ENCODE measurements at places on chromosomes 11 and 22.

DNA sequence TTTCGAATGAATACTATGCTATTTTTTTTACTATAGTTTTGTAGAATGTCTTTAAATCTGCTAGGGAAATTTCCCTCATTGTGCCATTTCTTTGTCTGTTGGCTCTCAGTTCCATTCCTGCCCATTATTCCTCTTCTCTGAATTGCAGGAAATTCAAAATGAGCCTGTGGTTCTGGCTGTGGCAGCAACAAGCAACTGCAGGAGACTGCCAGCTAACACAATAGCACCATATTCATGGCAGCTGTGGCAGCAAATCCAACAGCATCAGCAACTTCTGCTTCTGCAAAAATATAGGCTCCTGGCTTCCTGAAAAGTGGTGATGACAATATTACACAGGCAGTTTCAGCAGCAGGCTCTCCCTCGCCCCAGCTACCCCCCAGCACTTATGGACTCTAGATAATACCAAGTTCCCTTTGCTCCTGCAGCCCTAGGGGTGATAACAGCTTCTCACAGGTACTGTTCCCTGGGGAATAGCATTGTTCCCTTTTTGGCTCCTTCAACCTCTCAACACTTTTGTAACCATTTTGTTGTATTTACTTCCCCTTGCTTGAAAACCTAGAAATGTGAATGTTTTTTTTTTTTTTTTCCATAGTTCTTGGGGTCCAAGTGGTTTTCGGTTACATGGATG is 9.3 kb downstream of the PATE4 start:
- H3K36me3 ChIP-seq: peaks cover 5% of the 10 kb centered on the region
- H3K27ac ChIP-seq: no peak overlapping the region
- H3K4me3 ChIP-seq: no peak overlapping the region
- DNase-seq: no peak

- no peaks in the 10 kb centered on the region for H3K27me3 ChIP-seq
- no peak overlapping the region for H3K27ac ChIP-seq
- no peaks in the 10 kb centered on the region for H3K4me1 ChIP-seq
- H3K36me3 ChIP-seq: no peaks in the 10 kb centered on the region
These were observed 17.6 kb downstream of the SLC5A12 start for GRCh38 chr11:26704249-26704648.

GRCh38 chr11:108882211-108882831 is 217.5 kb downstream of the DDX10 start:
- H3K27ac ChIP-seq: no peak overlapping the region
- H3K27me3 ChIP-seq: no peaks in the 10 kb centered on the region
- no peak for DNase-seq
- H3K4me1 ChIP-seq: peaks cover 20% of the 10 kb centered on the region
- H3K36me3 ChIP-seq: no peaks in the 10 kb centered on the region

- no peaks in the 10 kb centered on the region for H3K4me1 ChIP-seq
- DNase-seq: no peak
- H3K27me3 ChIP-seq: peaks cover 21% of the 10 kb centered on the region
- H3K36me3 ChIP-seq: no peaks in the 10 kb centered on the region
These were observed 55.3 kb downstream of the INSC start for GRCh38 chr11:15169815-15170551.

GRCh38 chr22:19115628-19116027 is 6.6 kb downstream of the DGCR2 start:
- no peak for DNase-seq
- H3K27ac ChIP-seq: no peak overlapping the region
- H3K4me3 ChIP-seq: no peak overlapping the region

DNA sequence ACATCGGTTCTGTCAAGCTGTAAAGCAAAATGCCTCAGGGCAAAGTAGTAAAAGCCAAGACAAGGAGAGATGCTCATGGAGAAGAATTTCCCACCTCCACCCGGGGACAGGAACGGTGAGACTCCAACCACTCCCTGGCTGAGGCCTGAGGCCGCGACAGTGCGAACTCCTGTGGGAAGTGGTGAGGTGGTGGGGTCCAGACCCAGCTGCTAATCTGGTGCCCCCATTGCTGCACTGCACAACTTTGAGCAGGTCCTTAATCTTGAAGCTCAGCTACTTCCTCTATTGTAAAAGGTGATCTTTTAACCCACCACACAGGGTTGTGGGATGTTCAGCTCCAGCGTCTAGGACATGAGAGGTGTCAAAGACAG is 83.9 kb downstream of the ZC3H12C start:
- peaks cover 11% of the 10 kb centered on the region for H3K27me3 ChIP-seq
- no peak for DNase-seq
- H3K4me1 ChIP-seq: peaks cover 5% of the 10 kb centered on the region
- H3K36me3 ChIP-seq: no peaks in the 10 kb centered on the region
- no peak overlapping the region for H3K27ac ChIP-seq
- no peak overlapping the region for H3K4me3 ChIP-seq

DNA sequence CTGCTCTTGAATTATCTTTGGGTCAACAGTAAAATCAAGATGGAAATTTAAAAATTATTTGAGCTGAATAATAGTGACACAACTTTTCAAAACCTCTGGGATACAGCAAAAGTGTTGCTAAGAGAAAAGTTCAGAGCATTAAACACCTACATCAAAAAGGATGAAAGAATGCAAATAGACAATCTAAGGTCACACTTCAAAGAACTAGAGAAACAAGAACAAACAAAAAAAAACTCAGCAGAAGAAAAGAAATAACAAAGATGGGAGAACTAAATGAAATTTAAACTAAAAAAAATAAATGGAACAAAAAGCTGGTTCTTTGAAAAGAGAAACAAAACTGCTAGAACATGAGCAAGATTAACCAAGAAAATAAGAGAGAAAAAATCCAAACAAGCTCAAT is 15.0 kb upstream of the TMEM45B start:
- H3K4me3 ChIP-seq: no peak overlapping the region
- peaks cover 1% of the 10 kb centered on the region for H3K36me3 ChIP-seq
- H3K27me3 ChIP-seq: peaks cover 3% of the 10 kb centered on the region
- no peak overlapping the region for H3K27ac ChIP-seq
- DNase-seq: no peak

DNA sequence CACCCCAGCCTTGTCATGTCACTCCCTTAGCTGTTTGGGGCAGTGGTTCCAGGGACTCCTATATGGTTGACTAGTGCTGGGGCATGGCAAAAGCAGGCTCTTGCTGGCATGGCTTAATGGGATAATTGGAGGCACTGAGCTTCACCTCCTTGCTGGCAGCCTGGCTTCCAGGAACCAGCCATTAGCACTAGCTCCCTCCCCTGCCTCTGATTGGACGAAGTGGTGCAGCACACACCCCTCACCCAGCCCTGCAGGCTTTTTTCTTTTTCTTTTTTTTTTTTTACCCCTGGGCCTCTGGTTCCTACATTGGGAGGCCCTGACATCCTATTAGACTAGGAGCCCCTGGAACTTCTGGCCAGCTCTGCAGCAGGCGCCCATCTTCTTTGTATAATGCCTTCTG is 18.6 kb downstream of the PHLDB1 start:
- H3K27ac ChIP-seq: no peak overlapping the region
- H3K36me3 ChIP-seq: no peaks in the 10 kb centered on the region
- DNase-seq: no peak
- peaks cover 6% of the 10 kb centered on the region for H3K27me3 ChIP-seq
- H3K4me3 ChIP-seq: no peak overlapping the region

- H3K27me3 ChIP-seq: peaks cover 25% of the 10 kb centered on the region
- no peaks in the 10 kb centered on the region for H3K36me3 ChIP-seq
These were observed 40.1 kb upstream of the VSTM5 start for GRCh38 chr11:93890391-93891051.

- H3K4me3 ChIP-seq: no peak overlapping the region
- peaks cover 3% of the 10 kb centered on the region for H3K36me3 ChIP-seq
- no peaks in the 10 kb centered on the region for H3K27me3 ChIP-seq
- H3K4me1 ChIP-seq: no peaks in the 10 kb centered on the region
- no peak overlapping the region for H3K27ac ChIP-seq
- DNase-seq: no peak
These were observed 245.9 kb downstream of the TBC1D22A start for GRCh38 chr22:47008208-47008885.

GRCh38 chr11:47415949-47416472 is 7.6 kb downstream of the SLC39A13 start:
- DNase-seq: no peak
- no peak overlapping the region for H3K27ac ChIP-seq
- H3K4me1 ChIP-seq: no peaks in the 10 kb centered on the region
- peaks cover 25% of the 10 kb centered on the region for H3K36me3 ChIP-seq
- H3K27me3 ChIP-seq: no peaks in the 10 kb centered on the region
- H3K4me3 ChIP-seq: no peak overlapping the region

- DNase-seq: no peak
- H3K4me1 ChIP-seq: peaks cover 24% of the 10 kb centered on the region
- no peak overlapping the region for H3K4me3 ChIP-seq
- peaks cover 28% of the 10 kb centered on the region for H3K36me3 ChIP-seq
- H3K27ac ChIP-seq: no peak overlapping the region
These were observed 1.5 kb upstream of the CPT1B start for GRCh38 chr22:50579752-50580151.

GRCh38 chr11:43197379-43197778 is 114.4 kb upstream of the API5 start:
- H3K4me3 ChIP-seq: no peak overlapping the region
- H3K4me1 ChIP-seq: no peaks in the 10 kb centered on the region
- no peak for DNase-seq
- H3K27me3 ChIP-seq: no peaks in the 10 kb centered on the region
- no peaks in the 10 kb centered on the region for H3K36me3 ChIP-seq
- no peak overlapping the region for H3K27ac ChIP-seq

GRCh38 chr11:356610-357009 is 12.7 kb upstream of the B4GALNT4 start:
- H3K4me3 ChIP-seq: no peak overlapping the region
- no peak overlapping the region for H3K27ac ChIP-seq
- peaks cover 35% of the 10 kb centered on the region for H3K4me1 ChIP-seq
- no peaks in the 10 kb centered on the region for H3K36me3 ChIP-seq
- no peak for DNase-seq

DNA sequence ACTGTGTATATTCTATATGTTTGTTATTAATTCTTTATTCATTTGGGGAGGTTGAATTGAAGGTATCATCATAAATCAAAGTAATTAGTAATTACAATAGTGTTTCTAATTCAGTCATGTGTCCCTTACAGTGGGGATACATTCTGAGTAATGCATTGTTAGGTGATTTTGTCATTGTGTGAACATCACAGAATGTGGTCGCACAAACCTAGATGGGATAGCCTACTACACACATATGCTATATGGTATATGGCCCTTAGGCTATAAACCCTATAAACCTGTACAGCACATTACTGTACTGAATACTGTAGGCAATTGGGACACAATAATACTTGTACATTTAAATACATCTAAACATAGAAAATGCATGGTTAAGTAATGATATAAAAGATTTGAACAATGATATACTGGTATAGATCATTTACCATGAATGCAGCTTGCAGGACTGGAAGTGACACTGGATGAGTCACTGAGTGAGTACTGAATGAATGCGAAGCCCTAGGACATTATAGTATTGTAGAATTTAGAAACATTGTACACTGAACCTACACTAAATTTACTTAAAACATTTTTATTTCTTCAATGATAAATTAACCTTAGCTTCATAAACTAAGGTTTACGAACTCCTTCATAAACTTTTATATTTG is 936.2 kb upstream of the CHORDC1 start:
- H3K27ac ChIP-seq: no peak overlapping the region
- no peaks in the 10 kb centered on the region for H3K36me3 ChIP-seq
- H3K4me3 ChIP-seq: no peak overlapping the region

DNA sequence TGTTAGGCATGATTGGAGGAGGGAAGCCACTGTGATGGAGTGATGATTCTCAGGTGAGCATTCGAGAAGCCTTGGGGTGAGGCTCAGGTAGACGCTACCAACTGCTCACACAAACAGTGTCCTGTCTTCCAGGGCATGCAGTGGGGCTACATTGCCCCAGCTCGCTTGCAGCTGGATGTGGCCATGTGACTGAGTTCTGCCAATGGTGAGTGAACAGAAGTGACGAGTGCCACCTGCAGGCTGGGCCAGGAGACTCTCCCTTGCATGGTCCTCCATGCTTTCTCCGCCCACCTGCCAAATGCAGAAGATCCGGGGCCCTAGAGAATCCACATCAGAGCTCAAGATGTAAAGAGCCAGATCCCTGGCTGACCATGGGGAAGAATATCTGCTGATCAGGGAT is 195.9 kb downstream of the BCR start:
- no peaks in the 10 kb centered on the region for H3K36me3 ChIP-seq
- no peaks in the 10 kb centered on the region for H3K27me3 ChIP-seq
- peak; percentile 74 for DNase-seq
- H3K4me3 ChIP-seq: no peak overlapping the region

DNA sequence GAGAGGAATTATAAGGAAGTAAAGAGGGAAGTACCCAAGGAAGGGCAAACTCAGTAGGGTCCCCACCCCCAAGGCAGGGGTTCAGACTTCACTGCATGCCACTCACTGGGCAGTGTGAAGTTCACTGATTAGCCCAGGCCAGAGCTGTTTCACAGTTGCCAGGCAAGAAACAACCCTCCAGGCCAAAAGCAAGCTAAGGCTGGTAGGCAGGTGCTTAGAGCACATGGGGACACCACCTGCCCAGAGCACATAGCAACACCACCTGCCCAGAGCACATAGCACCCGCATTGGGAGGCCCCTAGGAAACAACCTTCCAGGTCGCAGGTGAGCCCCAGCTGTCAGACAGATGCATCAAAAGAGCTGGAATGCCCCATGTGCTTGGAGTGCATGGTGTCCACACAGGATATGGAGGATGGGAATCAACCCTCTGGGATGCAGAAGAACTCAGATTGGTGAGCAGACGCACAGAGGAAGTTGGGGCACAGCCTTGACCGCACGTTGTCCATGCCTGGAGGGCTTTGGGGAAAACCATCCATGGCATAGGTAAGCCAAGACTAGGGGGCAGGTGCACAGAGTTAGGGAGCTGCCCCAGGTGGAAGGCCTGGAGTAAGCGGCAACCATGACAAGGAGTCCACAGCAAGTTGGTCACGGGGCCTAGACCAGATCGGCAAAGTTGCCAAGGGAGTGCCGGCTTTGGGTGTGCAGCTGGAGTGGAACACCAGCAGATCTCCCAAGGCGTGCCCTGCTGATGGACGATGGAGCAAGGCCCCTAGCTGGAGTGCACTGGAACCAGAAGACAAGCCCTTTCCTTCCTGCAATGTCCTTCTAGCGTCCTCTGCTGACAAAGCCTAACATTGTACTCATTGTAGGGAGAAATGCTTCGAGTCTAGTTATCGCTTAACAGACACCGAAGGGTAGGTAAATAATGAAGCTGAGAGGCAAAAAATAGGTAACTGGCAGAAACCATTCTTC is 7.8 kb upstream of the TMEM216 start:
- H3K36me3 ChIP-seq: no peaks in the 10 kb centered on the region
- H3K4me1 ChIP-seq: peaks cover 4% of the 10 kb centered on the region
- no peak overlapping the region for H3K4me3 ChIP-seq
- H3K27me3 ChIP-seq: no peaks in the 10 kb centered on the region

DNA sequence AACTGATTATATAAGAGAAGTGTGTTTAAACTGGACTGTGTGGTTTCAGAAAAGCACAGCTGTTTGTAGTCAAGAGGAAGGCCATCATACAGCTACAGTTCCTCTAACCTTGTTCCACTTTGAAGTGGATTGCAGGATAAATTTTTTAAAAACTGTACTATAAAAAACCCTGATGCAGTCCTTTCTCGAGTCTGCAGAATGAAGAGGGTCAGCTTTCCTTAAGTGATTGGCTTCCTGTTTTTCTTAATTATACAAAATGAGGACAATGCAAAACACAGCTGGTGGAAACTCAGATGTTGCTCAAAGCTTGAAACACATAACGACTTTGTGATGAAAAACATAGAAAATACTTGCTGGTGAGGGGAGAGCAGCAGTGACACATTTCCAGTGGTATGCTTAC is 1060.5 kb downstream of the DLG2 start:
- no peaks in the 10 kb centered on the region for H3K36me3 ChIP-seq
- no peaks in the 10 kb centered on the region for H3K4me1 ChIP-seq
- H3K27ac ChIP-seq: no peak overlapping the region
- H3K4me3 ChIP-seq: no peak overlapping the region
- no peaks in the 10 kb centered on the region for H3K27me3 ChIP-seq
- no peak for DNase-seq

All from activated CD8-positive, alpha-beta T cell treated with anti-CD3 and anti-CD28 coated beads for 36 hours (primary cell).